Activated T-cell treated with anti-CD3 and anti-CD28 coated beads, Interleukin-2, amount 50 U/mL, for 48 hours (primary cell): ENCODE measurements at places on chromosomes 11 and 22.

GRCh38 chr11:121611242-121611641 is 158.5 kb upstream of the SORL1-AS1 start:
- no peak for DNase-seq

GRCh38 chr22:28907311-28908008 is 24.1 kb downstream of the ZNRF3 start:
- peak; percentile 76 for DNase-seq

DNA sequence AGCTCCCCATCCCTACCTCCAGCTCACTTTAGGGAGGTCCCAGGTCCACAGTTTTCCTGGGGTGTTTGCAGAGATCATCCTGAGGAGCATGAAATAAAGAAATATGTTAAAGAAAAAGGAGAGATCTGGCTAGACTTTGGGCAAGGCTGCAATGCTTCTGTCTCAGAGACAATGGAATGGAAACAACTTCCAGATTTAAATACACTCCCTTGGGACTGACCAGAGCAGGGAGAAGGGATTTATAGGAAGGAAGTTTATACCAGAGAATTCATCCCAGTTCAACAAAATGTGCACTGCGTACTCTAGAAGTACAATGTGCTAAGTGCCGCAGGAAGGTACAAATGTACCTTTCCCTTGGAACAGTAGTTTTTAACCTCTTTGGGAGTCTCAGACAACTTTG is 40.4 kb downstream of the ETS1 start:
- DNase-seq, result no peak

- DNase-seq, result no peak
These were observed 30.0 kb downstream of the CYB5R2 start for GRCh38 chr11:7643314-7643713.

- no peak for DNase-seq
These were observed 437.8 kb upstream of the CCDC90B start for GRCh38 chr11:83723999-83724398.

- DNase-seq, result no peak
These were observed 32.6 kb downstream of the PRDM11 start for GRCh38 chr11:45178890-45179671.

DNA sequence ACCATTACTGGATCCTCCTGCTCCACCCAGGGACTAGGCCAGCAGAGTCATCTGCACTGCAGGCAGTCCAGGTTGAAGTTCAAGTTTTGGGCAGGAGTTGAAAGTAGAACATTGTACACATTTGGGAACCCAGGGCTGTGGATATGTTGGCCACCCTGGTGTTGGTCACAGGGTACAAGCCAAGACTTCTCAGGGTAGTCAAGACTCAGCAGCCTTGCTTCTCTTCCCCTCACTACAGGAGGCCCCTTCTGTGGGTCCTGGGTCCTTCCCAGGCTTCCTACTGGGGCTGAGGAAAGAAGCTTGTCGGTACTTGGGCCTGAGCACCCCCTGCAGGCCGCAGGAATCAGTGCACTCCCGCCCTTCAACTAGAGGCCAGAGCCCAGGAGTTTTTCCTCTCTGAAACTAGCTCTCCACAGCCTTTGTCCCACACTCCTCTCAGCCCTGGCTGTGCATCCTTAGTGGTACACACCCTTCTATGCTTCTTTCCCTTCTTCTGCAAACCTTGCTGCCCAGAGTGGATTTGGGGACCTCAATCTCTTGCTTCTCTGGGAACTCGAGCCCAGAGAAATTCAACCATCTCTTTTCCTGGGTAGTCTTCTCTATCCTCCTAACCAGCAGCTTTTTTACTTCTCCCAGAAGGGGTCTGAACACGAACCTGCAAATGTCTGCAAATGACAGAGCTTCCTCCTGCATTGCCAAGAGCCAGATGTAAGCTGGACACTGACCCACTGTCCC is 2.6 kb upstream of the HPX start:
- peak; percentile 68 for DNase-seq

- no peak for DNase-seq
These were observed 5.6 kb downstream of the MAPK8IP1 start for GRCh38 chr11:45890886-45891550.

GRCh38 chr11:23041001-23041503 is 180.8 kb upstream of the CCDC179 start:
- no peak for DNase-seq

- DNase-seq, result no peak
These were observed 32.1 kb downstream of the EHF start for GRCh38 chr11:34653031-34653430.

DNA sequence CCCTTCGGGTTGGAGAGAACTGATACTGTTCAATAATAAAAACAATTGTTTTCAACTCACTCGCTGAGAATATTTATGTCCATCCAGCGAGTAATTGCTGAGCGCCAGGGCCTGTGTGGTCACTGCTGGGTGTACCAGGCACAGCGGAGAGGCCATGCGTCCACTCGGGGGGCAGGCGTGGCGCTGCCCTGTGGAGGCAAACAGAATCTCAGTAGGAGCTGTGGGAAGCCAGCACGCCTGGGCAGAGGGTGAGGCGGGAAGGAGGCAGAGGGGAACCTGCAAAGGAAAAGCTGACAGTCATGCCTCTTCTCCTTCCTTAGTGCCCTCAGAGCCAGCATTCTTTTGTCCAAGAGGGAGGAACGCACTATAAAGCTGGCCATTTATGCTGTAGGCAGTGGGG is 11.4 kb downstream of the GLB1L3 start:
- no peak for DNase-seq

DNA sequence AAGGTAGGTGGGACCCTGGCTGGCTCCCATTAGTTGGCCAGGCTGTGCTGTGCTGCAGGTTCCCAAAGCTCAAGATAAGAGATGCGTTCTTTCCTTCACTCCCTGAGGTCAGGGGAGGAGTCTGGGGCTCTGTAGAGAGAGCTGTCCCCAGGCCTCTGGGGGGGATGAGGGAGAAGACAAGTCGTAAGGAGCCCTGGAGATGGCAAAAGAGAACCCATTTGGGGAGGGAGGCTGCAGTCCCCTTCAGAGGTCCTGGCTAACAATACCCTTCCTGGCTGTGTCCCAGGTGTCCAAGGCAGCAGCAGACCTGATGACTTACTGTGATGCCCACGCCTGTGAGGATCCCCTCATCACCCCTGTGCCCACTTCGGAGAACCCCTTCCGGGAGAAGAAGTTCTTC is 916 bp downstream of the GNG3 start:
- no peak for DNase-seq

- no peak for DNase-seq
These were observed 45.7 kb downstream of the PACS1 start for GRCh38 chr11:66115638-66116301.

- DNase-seq, result peak; percentile 78
These were observed 617 bp downstream of the CSKMT start for GRCh38 chr11:62665599-62666258.

- no peak for DNase-seq
These were observed 58.5 kb upstream of the NTM start for GRCh38 chr11:131311776-131312514.

DNA sequence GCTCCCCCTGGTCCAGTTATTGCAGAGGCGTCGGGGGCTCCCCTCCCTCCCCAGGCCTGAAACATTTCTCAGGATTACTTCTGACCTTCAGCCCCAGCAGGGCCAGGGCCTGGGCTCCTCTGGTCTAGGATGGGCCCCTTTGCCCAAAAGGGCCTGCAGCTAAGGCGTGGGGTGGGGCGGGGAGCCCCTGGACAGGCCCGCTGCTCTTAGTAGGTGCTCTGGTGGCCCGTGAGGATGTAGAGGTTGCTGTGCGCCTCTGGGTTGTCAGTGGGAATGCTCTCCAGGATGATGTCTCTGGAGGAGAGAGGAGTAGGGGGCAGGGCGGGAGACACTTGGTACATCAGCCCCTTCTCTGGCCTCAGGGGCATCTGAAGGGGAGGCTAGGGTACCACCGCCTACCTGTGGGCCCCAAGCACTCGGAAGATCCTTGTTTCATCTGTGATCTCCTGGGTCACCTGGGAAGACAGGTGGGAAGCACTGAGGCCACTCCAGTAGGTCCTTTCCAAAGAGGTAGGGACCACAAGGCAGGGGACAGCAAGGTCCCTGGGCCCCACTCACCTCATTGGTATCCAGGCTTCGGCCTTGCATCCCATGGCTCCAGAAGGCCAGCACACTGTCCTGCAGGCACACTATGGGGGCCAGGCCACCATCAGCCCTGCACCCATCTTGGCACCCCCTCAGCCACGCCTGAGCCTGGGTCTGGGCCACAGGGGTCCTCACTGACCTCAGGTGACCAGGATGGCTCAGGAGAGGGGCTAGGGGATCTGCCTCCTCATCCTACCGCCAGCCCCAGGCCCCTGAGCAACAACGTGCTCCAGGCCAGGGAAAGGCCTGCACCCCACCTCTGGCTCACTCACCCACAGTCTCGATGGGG is 11.2 kb upstream of the SF1 start:
- DNase-seq, result no peak

DNA sequence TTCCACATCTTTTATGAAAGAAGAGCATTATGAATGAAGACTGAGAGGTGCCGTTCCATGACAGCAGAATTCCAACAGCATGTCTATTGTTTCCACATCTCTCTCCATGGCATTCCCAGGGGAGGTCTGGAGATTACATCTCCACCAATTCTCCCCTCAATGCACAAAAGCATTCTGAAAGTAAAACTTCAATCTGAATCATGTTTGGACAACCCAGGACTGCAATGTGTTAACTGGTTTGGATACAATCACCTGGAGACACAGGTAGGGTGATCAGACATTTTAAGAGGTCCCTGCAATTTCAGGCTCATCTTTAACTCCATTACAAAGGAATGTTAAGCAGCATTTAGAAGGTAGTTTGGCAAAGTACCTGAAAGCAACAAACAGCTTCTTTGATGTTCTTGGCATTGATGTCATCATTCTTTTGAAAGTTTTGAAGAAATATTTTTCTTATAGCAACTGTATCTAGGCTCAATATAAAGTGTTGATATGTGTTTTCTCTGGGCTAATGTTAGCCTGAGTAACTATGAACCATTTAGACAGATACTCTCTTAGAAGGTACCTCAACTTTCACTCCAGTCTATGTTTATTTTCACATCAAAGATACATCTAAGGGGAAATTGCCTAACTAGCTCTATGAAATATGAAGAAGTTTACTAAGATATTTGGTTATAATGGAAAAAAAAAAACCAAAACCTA is 181.4 kb upstream of the MTMR2 start:
- DNase-seq, result no peak
